ENCODE measurements at places on chromosomes 1 and 21.

DNA sequence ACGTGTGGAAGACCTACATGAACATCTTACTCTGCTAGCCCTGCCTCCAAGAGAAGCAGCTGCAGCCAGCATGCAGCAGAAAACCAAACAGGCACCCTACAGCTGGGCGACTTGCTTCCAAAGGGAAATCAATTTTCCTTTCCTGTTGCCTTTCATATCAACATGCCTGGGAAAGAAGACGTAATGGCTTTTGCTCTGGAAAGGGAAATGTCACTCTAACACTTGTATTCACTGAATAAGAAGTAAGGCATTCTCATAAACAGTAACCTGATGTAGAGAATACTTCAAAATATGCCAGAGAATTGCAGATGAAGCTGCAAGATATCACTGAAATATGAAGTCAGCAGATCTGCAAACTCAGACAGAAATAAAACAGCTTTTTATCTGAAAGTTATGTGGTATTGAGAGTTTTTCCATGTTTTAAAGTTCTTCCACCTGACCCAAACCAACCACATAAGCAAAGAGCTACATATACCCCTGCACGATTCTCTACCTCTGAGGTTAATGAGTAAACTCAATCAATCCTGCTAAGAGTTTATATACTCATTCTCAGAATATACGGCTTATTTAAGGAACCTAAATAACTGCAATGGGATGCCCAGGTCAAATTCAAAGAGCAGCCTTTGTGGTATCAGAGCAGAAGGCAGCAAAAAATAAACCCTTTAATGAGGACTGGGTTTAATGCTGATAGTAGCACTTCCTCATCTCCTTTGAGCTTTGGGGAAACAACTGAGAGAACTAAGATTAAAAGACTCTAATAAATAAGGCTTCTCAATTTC, 150.9 kb downstream of the RERE start:
- DNase-seq, result no peak

DNA sequence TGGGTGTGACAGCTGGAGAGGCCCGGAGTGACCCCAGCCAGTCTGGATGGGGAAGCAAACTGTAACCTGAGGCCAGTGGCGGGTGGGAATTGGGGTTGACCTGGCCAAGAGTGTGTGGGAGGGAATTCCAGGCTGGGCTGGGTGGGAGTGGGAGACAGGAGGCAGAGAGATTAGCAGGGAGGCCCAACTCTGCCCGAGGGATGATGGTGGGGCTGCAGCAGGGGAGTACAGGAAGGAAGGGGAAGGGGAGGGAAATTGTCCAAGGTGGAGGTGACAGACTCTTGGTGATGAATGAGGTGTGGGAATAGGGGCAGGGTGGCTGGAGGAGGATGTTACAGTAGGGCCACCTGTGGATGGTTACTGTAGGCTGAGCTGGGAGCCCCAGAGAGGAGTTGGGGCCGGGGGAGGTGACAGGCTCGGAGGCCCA, 40.4 kb downstream of the HUNK start:
- DNase-seq, result no peak

- no peak for DNase-seq
Measured at GRCh38 chr1:70627910-70628309, 216.8 kb downstream of the CTH start.

DNA sequence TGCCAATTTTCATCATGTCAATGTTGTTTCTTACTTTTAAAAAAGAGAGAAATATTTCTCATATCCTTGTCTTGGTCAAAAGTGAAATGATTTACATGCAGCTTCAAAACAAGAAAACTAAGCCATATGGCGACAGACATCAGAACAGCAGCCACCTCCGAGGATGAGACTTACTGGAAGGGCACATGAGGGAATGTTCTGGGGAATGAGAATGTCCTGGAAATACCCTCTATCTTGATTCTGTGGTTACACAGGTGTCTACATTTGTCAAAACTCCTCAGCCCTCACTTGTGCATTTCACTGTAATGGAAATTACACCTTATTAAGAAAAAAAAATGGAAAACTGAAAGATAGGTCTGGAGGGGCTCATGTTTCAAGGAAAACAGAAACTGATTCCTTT, 14.2 kb upstream of the ECE1 start:
- no peak for DNase-seq

GRCh38 chr1:14635421-14635820, 36.9 kb downstream of the KAZN start:
- no peak for DNase-seq

All from HuH-7.5 (cell line).